Activated CD8-positive, alpha-beta memory T cell treated with anti-CD3 and anti-CD28 coated beads for 1 hour (primary cell): ENCODE measurements at places on chromosomes 16 and 17.

GRCh38 chr16:81601601-81602255 is 157.1 kb downstream of the CMIP start:
- no peak for DNase-seq

- DNase-seq, result no peak
Measured at GRCh38 chr16:86426063-86426642, 84.2 kb upstream of the FOXF1 start.

DNA sequence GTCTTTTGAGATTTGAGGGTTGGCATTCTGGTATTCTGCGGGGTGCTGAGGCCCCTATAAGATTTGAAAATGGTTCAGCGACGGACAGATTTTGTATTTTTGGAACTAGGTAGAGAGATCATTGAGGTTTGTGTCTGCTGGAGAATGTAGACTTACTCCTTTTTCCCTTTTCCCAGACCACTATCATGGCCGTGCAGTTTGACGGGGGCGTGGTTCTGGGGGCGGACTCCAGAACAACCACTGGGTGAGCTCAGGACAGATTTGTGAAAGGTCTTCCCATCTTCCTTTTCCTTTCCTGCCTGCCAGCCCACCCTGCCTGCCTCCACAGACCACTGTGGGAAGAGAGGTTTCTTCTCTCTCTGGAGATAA is 572 bp downstream of the PSMB6 start:
- DNase-seq, result no peak

- no peak for DNase-seq
Measured at GRCh38 chr16:54632322-54633220, 298.1 kb upstream of the IRX5 start.

DNA sequence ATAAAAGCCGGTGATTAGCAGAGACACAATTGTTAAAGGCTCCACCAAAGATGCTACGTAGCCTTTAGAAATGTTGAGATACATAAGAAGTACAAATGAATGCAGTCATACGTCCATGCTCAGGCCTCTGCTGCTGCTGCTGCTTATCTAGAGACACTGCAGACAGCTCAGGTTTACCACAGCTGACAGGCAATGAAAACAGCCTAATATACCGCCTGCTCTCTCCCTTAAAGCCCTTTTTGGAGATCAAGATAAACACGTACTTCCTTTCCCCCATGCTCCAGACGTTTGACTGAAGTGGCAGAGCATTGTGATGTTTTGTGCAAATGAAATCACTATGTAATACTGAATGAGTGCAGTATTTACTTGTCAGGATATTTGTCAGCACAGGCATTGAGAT is 185.3 kb downstream of the AATF start:
- no peak for DNase-seq

- no peak for DNase-seq
Measured at GRCh38 chr16:23505671-23506605, 4.4 kb downstream of the GGA2 start.

DNA sequence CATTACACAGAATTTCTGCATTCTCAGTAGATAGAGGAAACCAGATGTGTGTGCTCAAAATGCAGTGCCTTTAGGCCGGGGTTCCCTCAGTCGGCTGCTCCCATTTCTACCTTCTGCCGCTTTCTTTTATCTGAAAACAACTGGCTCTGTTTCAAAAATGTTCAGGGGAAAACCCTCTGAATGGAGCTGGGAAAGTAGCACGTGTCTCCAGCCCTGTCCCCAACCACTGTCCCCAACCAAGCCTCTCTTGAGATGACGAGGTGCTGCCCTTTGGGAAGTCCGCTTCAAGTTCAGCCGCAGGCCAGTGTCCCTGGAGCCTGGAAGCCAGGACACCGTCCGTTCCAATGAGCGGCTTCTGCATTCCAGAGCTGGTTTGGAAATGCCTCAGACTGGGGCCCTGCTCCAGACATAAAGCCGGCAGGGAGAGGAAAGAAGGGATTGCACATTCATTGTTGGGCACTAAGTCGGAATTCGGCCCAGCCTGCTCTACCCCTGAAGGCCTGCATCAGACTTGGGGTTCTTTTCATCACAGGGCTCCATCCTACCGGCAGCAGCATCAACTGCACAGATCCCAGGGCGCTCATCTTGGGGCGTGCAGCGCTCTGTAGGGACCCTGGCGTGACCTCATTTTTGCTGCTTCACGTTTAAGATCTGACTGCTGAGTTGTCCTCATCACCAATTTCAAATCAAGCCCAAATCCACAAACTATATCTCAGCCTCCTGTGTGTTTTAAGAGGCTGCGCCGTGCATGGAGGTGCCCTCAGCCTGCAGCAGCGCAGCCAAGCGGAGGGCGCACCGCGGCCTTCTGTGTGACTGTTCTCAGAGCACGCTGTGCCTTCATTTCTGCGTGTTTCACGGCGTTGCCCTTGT is 111.3 kb downstream of the BANP start:
- DNase-seq, result no peak

- DNase-seq, result no peak
Measured at GRCh38 chr16:69917739-69918138, 33.4 kb upstream of the CLEC18A start.

DNA sequence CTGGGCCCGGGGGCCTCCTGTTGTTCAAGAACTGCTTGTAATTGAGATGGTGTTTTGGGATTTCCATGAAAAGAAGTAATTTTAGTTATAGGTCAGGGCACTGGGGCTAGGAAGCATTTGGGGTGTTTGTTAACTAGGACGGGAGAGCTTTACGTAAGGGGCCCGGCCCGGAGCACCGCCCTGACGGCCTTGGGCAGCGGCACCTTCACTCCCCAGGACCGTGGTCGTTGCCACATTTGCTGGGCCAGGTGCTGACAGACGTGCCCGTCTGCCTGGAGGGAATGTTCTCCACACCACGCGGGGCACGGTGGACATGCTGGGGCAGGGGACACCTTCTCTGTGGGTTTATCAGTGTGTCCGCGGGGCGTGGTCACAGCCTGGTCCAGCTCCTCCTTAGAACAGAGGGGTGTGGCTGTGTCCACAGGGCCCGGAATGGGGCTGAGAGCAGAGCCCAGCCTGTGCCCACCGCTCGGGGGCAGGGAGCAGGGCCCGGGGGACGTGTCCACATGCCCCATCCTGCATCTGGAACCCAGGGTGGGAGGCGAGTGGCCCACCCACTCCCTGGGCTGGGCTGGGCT is 57.7 kb downstream of the BAIAP2 start:
- no peak for DNase-seq

DNA sequence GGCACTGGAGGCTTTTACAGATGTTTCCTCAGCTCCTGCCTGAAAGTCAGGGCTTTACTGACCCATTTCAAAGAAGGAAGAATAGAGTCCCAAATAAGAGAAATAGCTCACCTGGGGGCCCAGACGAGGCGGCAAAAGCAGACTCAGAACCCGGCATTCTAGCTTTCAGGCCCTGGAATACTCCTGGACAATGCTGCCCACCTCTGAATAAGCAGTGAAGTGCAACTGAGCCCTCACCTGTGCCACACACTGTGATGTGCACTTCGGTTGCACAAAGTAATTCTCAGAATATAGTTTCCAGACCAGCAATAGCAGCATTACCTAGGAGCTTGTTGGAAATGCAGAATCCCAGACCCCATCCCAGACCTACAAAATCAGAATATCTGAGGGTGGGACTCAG is 54.6 kb downstream of the ZNF423 start:
- no peak for DNase-seq

DNA sequence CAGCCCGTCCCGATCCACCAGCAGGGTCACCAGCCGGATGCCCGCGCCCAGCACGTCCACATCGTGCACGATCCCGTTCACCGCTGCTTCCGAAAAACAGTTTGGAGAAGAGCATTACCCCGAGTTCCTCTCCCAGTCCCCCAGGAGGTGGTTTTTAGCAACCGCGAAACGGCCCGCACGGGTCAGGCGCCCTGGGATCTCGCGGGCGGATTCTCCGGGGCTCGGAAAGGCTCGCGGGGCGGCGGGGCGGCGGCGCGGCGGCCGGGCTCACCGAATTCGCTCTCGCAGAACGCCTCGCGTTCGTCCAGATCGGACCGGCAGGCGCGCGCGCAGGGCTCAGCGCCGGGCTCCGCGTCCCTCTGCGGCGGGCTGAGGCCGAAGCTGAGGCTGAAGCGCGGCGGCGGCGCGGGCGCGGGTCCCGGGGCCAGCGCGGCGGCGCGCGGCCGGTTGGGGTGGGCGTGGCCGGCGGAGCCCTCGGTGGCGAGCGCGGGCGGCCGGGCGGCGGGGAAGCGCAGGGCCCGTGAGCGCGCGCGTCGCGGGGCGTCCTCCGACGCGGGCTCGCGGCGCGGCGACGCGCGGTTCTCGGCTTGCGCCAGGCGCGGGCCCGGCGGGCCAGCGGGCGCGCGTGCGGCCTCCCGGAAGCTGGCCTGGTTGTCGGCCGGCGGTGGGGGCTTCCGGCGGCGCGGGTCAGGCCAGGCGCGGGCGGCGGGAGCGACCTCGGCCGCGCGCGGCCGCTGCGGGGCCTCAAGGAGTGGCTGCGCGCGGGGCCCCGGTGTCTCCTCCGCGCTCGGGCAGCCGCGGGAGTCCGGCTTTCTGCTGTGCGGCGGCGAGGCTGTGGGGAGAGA is 2.9 kb downstream of the C17orf58 start:
- DNase-seq, result peak; percentile 58

DNA sequence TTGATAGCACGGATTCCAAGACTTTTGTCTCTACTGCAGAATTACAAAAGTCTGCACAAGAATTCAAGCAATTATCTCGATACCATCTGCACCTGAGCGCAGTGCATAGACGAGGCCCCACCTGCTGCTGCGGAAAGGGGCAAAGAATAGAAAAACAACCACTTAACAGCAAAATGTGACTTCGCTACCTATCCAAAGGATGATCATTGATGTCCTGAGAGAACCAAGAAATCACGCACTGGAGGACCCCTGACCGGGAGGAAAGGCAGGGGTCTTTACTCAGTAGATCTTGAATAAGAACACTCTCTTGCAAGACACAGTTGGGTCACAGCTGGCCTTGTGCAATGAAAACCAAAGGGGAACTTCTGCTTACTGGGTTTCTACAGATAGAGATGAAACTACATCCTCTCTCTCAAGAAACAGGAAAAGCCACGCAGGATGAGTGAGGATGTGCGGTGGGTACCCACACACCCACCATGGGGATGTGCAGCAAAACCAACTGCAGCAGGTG is 147.4 kb upstream of the RPH3AL start:
- no peak for DNase-seq

DNA sequence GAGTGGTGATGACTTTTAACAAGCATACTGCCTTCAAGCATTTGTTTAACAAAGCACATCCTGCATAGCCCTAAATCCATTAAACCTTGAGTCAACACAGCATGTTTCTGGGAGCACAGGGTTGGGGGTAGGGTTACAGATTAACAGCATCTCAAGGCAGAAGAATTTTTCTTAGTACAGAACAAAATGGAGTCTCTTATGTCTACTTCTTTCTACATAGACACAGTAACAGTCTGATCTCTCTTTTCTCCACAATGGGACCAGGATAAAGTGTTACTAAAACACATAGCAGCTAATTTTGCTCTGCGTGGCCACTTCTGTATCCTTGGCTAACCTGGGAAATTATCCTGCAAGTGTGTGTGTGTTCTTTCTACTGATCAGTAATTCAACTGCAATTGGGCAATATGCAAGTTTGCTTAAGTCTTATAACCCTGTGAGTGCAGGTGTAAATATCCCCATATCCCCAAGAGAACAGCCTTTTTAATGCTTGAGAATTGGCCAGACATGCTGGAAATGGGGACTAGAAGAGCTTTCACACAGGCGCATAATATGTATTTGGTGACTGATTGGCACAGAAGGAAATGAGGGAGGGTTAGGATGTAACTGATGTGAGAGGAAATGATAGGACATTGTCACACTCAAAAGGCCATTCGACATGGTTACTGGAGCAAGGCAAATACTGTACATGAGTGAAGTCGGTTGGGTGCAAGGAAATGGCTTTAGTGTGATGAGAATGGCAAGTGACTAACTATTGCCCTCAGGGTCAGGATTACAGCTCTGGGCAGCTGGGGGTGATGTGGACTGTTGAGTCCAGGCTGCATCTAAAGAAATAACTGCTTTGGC is 10.8 kb upstream of the ANKS4B start:
- DNase-seq, result no peak

- no peak for DNase-seq
Measured at GRCh38 chr16:66131156-66131807, 235.2 kb upstream of the CDH5 start.

- no peak for DNase-seq
Measured at GRCh38 chr17:55286681-55287589, 22.2 kb downstream of the HLF start.

DNA sequence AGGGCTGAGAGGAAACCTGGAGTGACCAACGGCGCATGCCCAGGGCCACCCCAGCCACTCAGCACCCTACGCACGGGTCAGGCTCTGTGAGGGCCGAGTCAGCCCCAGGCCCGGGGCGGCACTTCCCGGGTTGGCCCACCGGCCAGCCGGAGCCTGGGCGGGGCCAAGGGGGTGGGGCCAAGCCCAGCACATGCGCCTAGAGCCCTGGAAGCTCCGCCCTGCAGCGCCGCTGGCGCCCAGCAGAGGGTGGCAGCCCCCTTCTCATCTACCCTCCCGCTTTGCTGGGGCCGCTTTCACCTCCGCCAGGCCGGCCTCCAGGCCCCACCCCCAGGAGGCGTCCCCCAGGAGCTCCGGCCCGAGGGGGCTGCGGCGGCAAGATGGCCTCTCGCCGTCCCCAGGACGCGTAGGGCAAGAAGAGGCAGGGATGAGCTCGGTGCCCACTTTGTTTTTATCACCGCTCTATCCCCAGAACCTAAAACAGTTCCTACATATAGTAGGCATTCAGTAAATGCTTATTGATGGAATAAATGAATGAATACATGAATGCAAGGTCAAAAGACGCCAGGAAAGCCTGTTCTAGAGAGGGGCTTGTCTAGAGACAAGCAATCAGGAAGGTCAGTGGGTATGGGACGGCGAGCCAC is 31.3 kb downstream of the MYO18A start:
- peak; percentile 76 for DNase-seq

GRCh38 chr17:82230609-82231311 is 1.9 kb downstream of the SLC16A3 start:
- no peak for DNase-seq

DNA sequence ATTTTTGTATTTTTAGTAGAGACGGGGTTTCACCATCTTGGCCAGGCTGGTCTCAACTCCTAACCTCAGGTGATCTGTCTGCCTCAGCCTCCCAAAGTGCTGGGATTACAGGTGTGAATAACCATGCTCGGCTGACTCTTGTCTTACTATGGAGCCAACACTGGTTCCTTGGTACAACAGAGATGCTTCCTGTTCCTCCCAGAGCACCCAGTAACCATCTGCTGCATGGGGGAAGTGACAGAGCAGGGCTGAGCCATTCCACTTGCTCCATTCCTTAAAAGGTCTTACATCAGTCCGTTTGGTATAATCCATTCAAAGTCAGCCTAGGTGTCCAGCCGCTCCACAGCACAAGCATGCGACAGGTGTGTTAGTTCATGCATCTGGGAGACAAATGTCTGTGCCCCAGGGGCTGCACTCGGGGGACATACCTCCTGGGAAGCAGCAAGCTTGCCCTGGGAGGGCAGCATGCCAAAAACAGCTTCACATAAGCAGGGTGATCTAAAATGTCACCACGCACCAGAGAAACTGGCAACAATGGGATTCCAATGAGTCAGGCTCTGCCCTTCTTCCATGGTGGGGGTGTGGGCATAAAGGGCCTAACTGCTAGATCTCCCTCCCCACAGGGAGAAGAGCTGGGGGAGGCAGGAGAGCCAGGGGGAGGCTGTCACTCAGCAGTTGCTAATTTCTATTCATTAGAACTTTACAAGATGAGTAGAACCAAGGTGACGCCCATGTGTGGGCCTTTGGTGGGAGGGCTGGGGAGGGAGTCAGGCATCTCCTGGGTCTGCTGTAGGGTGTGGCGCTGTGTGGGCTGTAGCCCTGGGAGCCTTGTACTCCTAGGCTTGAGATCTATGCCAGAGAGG is 35.5 kb downstream of the PIPOX start:
- no peak for DNase-seq

GRCh38 chr17:55342800-55343585 is 78.2 kb downstream of the HLF start:
- no peak for DNase-seq

GRCh38 chr16:1657841-1658240 is 20.2 kb upstream of the JPT2 start:
- no peak for DNase-seq
